Ovary (tissue), 10 donors: ENCODE measurements at places on chromosomes 5 and 9. TPM values are rescaled to one million over a fixed set of nuclear protein-coding genes. Genes with fewer than 3 reads are reported as not detected.

Gene SPINK13
- total RNA-seq = 0.55 TPM

Gene CSF2
- total RNA-seq = not detected

Gene LCN12
- 19.6 TPM for total RNA-seq

Gene PFN3
- not detected for total RNA-seq

Gene TMEFF1
- total RNA-seq = not detected

Gene SPATA31D1
- total RNA-seq = not detected

Gene KLF9
- 91.0 TPM for total RNA-seq

Gene ACTBL2
- total RNA-seq = not detected

Gene NIPAL4
- not detected for total RNA-seq

Gene NUTM2F
- total RNA-seq = not detected

Gene IGFBPL1
- total RNA-seq = not detected

Gene CCDC152
- total RNA-seq = 3.7 TPM

Gene FOCAD
- total RNA-seq = 19.2 TPM

Gene PNPLA7
- 4.5 TPM for total RNA-seq

Gene ADAMTS19
- total RNA-seq = 1.5 TPM

Gene TBC1D2
- total RNA-seq = 8.8 TPM

Gene DIPK1B
- total RNA-seq = 5.2 TPM
